ENCODE measurements at places on chromosomes 2 and 18.

- no peak for DNase-seq
These were observed 803.6 kb upstream of the ZEB2 start for GRCh38 chr2:145323512-145323911.

DNA sequence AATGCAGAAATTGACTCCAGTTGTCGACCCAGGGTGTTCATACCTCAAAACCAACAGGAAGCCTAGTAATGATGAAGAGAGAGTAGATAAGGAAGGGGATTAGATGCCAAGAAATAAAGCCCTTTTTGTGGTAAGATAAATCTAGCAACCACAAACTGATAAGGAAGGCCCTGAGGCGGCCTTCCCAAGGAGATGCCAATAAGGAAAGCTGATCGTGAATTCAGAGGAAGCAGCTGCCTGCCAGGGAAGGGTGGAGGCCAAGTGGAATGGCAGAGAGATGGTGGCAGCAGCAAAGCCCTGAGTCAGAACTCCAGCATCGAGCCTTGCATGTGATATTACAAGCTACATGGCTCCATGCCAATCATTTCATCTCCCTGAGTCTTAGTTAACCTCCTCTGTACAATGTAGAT, 126.3 kb downstream of the IRS1 start:
- no peak for DNase-seq

DNA sequence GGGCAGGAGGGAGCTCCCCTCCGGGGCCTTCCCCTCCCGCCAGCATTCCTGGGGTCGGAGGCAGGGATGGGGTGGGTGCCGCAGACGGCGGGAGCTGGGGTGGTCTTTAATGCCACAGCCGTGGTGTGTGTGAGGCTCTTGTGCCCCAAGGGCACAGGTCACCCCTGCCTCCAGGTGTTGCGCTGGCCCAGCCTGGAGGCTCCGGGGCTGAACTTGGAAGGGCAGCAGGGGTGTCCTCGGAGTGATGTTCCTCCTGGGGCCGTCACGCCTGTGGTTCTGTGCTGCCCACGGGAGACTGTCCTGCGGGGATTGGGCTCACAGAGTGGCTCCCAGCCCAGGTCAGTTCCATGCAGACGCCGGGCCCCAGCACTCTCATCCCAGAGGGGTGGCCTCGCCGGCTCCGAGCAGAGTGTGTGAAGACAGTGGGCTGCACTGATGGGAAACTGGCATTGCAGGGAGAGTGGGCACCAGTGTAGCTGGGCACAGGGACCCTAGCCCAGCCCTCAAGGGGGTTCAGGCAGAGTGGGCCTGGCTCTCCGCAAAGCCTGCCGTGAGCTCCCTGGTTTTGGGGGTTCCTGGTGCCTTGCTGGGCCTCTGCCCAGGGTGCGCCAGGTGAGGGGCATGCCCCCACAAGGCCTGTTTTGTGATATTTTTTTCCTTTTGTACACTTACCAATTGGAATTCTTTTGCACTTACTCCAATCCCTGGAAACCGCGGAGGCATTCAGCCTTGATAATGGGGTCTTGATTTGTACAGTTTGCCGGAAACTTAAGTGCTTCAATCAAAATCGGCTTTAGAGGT, 56.7 kb downstream of the NFATC1 start:
- no peak for DNase-seq

- DNase-seq = no peak
These were observed 89.9 kb upstream of the UBXN4 start for GRCh38 chr2:135651717-135652116.

DNA sequence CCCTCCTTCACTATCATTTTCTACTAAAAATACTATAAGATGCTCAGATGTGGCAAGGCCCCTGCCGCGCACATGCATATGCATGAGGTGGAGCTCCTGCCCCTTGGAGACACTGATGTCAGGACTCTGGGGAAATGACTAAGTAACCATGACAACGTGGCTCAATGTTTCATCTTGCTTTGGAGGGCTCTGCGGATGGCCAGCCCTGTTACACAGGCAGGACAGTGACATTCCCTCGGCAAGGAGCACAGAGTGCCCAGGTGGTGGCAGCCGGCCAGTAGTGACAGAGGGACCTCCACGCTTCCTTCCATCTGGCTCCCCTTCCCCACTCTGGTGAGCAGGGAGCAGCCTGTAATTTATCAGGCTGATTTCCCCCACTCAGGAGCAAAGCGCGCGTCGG, 364.1 kb downstream of the SS18 start:
- DNase-seq = no peak

DNA sequence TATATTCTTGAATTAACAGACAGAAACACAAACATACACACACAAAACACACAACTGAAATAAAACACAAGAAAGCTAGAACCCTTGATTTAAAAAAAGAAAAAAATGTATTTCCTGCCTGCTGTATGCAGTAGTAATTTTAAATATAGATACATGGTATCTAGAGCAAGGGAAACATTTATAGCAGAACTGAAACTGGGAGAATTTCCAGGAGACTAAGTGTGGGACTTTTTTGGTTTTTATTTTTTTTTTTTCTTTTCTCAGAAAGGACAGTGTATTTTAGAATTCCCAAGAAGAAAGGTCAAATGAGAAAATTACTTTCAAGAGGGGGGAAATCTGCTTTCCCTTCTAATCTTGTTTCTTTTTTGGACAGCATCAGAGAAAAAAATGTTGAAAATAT, 558.9 kb upstream of the PKDCC start:
- DNase-seq = no peak

- no peak for DNase-seq
These were observed 29.9 kb downstream of the EPB41L3 start for GRCh38 chr18:5513947-5514346.

Measured in erythroblast (primary cell).